Mammary epithelial cell (primary cell): ENCODE measurements at places on chromosomes 6 and 20.
A peak's percentile ranks its signal among the peaks of the same experiment; 100 is the strongest.

GRCh38 chr6:16929809-16930208, 168.5 kb upstream of the ATXN1 start:
- DNase-seq = peak; percentile 64

DNA sequence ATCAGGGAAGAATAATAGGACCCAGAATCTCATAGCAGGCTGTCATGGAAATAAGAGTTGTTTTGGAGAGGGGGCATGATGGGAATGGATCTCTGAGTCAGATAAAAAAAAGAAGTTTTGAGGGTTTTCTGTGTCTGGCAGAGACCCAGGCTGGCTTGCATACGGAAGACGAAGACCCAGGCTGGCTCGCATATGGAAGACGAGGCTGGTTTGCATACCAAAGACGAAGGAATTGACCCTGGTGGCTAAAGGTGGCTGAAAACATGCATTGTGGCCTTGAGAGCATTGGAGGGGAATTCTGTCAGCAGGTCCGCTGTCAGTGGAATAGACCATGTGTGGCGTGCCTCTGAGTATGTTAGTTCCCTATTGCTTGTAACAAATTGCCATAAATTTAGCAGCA, 335.1 kb downstream of the BTBD3 start:
- no peak for DNase-seq

- no peak for DNase-seq
These were observed 302.2 kb downstream of the QKI start for GRCh38 chr6:163716690-163717089.

- peak; percentile 66 for DNase-seq
These were observed 34.6 kb downstream of the REPS1 start for GRCh38 chr6:138953451-138953850.

DNA sequence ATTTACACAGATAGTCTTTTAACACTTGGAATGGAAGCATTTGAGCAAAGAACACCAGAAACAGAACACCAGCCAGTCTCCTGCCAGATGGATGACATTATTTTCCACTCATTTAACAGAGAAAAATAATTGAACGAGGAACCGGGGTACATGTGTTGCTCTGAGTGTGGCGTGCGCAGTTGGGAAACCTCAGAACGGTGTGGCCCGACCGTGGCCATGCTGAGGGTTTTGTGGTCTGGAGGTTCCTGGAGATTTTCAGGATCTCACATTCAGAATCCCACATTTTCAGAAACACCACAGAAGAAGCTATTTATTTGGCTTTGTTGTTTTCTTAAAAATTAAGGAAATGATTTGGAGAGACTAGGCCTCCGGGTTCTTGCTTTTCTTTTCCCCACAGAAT, 126.9 kb upstream of the QKI start:
- no peak for DNase-seq

GRCh38 chr6:157996201-157996712, 14.6 kb downstream of the SYNJ2 start:
- no peak for DNase-seq

GRCh38 chr6:160156842-160157241, 35.2 kb downstream of the SLC22A1 start:
- no peak for DNase-seq

- no peak for DNase-seq
These were observed 23.8 kb downstream of the PHACTR3 start for GRCh38 chr20:59628171-59628570.

DNA sequence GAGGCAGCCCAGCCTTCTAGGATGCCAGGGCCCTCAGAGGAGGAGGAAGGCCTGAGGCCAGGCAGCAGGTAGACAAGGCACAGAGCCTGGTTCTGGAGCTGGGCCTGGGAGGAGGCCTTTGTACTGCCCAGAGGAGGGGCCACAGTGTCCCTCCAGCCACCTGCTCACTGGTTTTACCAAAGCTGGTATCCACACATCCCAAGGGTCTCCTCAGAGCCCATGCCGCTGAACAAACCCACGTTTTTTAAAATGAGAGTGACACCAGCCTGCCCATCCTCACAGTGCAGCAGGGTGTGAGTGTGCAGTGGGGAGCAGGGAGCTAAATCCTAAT, 162.7 kb downstream of the LY86 start:
- no peak for DNase-seq

DNA sequence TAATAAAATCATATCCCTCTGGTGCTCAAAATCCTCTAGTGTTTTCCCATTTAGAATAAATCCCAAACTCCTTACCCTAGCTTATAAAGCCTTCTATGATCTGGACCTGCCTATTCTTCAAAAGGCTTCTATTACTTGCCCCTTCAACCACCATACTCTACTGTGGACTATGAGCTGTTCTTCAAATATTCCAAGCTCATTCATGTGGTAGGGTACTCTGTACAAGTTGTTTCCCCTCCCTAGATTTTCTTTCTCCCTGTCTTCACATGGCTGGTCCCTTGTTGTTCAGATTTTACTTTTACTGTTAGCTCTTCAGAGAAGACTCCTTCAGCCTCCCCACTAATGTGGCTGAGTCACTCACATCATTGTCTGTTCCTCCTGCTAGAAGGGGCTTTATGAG, 193.2 kb downstream of the OGFRL1 start:
- no peak for DNase-seq

- DNase-seq = no peak
These were observed 43.1 kb upstream of the IL20RA start for GRCh38 chr6:137087902-137088301.

DNA sequence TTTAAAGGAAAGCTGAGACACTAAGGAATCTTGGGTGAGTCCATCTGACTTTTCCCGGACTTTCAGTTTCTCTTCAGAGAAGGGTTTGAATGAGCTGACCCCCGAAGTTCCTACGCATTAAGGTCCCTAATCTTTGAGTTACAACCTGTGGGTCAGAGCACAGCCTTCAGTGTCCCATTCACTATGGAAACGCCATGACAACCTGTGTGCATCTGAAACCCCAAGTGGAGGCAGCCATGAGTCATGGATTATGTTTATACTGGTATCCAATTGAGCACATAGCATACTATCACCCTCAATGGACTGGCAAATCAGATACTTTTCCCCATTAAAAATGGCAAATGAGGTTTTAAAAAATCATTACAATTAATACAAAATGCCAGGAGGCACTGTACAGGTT, 11.4 kb downstream of the MYLK4 start:
- DNase-seq = peak; percentile 61

DNA sequence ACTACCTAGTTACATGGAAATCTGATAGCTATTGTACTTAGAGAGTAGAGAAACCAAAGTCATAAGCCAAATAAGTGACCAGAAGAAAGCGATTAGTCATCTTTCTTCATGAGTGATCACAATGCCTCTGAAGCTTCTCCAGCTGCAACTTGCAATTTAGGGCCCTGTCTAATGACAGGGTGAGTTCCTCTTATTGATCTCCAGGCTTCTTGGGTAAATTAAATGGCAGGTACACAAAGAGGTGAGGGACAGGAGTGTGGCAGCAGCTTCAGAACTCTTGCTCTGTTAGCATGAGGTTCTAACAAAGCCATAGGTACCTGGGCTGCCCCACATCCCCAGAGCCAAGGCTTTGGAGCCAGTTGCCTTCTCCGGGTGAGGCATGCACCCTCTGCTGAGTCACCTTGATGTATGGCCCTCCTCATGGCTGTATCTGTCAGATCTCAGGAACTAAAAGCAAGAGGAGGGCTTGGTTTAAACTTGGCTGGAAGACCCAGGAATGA, 60.8 kb downstream of the PRDM1 start:
- peak; percentile 32 for DNase-seq

GRCh38 chr20:34713194-34713943, 9.2 kb downstream of the TP53INP2 start:
- DNase-seq = peak; percentile 94

GRCh38 chr20:51074062-51074461, 51.2 kb upstream of the KCNG1 start:
- no peak for DNase-seq

GRCh38 chr6:7787137-7787608, 61.3 kb downstream of the BMP6 start:
- DNase-seq = peak; percentile 24

- no peak for DNase-seq
These were observed 38.8 kb upstream of the SIRPA start for GRCh38 chr20:1856424-1856823.

DNA sequence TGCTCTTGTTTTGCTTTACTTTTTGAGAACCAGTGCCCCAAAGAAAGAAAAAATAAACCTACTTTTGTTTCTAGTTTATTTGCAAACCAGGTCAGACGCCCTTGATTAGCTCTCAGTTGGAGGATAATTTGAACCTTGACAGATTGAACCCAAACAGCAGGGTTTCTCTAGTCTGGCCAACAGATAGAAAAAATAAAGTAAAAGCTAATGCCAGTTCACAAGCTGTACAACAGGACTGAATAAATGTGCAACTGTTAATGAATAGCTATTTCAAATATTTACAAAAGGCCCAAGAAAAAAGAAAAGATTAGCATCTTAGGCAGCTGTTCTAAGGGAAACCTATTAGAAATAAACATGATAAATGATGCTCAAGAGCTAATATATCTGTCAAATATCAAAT, 331.8 kb downstream of the CDKAL1 start:
- no peak for DNase-seq

- no peak for DNase-seq
These were observed 302.6 kb upstream of the MANEA start for GRCh38 chr6:95274686-95275235.

- DNase-seq = no peak
These were observed 49.3 kb downstream of the ELOVL5 start for GRCh38 chr6:53299331-53300005.

GRCh38 chr20:51510169-51510568, 32.4 kb downstream of the NFATC2 start:
- DNase-seq = no peak

- DNase-seq = no peak
These were observed 39.5 kb downstream of the CD40 start for GRCh38 chr20:46157625-46158024.

DNA sequence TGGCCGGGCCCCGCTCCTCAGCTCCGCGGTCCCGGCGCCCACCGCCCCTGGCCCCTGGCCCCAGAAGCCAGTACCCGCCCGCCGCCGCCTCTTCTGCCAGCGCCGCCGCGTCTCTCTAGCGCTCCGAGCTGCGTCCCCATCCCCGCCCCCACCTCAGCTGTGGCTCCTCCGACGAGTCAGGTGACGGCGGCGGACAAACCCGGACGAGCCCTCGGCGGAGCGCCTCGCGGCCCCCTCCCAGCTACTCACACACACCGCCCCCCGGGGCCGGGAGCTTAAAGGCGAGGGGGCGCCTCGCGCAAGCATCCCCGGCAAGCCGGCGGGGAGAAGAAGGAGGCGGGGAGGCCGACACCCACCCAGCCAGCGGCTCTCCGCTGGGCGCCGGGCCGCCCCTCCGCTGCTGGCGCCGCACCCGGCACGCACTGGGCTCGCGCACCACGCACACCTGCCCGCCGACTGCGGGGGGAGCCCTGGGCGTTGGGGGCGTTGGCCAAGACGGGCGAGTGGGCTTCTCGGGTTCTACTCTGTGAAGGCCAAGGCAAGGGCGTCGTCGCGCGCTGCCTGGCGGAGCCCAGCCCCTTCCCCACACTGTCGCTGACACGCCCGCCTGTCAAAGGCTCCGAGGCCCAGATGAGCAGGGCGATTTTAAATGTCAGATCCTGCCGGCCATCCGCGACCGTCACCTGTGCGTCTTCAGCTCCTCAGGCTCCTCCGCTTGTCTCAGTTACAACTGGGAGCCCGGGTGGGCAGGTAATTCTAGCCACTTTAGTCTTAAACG, at the start of gene SNAP91:
SNAP91 (minus strand) TSS at position 132 of the 778 bp plus-strand sequence. CDS start 1,174 bp downstream, outside the sequence.
- DNase-seq = no peak

DNA sequence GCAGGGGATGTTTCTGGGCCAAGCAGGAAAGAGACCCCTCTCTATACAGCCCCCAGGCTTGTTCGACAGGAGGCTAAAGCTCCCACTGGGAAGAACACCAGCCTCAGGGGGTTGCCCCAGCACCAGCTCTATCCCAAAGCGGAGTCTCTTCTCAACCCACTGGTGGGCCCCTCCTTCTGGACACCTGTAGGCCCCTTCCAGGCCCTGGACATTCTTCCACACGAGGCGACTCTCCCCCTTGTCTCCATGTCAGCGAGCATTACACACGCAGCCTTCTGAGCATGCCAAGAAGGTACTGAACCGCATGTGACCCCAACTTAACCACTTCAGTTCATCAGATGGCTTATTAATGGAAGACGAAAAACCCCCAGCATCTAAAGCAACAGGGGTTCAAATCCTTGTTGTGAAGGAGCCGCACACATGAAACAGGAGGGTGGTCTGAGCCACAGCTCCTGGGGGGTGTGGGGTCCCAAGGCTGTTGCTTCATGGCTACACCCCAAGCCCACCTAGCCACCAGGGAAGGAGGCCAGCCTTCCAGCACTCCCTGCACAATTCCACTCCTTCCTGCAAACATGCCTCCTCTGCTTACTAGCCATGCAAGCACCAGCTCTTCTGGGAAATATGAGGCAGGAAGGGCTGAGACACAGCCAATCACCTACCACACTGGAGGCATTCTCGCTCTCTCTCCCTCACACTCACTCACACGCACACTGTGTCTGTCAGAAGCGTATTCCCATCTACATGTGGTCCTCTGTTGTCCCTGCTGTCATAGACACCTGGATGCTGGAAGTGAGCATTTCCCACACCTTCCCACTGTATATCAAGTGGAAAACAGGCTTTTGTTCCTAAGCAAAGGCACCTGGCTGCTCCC, 104.5 kb downstream of the NOL4L start:
- DNase-seq = no peak

GRCh38 chr20:32888636-32889035, 29.9 kb downstream of the EFCAB8 start:
- DNase-seq = no peak

DNA sequence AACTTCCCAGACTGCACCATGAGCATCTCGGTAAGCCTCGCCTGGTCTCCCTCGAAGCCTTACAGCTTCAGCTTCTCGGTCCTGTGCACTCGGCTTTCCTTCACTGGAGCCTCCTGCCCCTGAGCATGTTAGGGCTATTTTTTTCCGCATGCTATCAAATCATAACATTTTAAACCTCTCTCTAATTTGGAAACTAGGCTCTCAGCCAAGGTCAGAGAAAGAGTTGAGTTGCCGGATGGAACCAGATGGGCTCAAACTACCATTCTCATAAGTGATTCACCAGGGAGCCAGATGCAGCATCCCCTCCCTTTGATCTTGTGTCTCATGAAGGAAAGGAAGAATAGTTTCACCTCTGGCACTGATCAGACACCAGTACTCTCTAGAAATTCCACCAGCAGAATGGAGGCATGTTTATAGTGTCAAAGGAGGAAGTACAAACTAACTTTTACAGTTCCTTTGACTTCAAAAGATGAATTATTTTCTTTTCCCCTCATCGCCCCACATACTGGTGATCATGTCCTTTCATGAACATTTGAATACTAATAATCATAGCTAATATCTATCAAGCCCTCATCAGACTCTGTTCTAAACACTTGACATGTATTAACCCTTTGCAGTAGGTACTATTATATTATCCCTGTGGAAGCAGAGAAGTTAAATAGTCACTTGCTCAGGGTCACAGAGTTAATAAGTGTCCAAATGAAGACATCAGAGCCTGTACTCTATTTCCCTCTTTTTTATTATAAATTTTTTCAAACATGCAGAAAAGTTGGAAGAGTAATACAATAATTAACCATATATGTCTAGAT, 46.7 kb downstream of the MAP1LC3A start:
- no peak for DNase-seq
